ENCODE measurements at places on chromosomes 5 and 9. TPM values are rescaled to one million over a fixed set of nuclear protein-coding genes. Genes with fewer than 3 reads are reported as not detected.

Gene LRRC70
- polyA plus RNA-seq: 0.07 TPM

Gene PCDHGA6
- polyA plus RNA-seq: 4.3 TPM

Gene HK3
- polyA plus RNA-seq: not detected

Gene KCNIP1
- not detected for polyA plus RNA-seq

Gene IRGM
- polyA plus RNA-seq: not detected

Gene PLK2
- 21.7 TPM for polyA plus RNA-seq

Gene ZMAT2
- polyA plus RNA-seq: 23.4 TPM

- no peak for DNase-seq
Observed at GRCh38 chr9:32589083-32589723, 16.2 kb upstream of the NDUFB6 start.

GRCh38 chr5:99032234-99033013, 103.6 kb upstream of the CHD1 start:
- peak; percentile 36 for DNase-seq

DNA sequence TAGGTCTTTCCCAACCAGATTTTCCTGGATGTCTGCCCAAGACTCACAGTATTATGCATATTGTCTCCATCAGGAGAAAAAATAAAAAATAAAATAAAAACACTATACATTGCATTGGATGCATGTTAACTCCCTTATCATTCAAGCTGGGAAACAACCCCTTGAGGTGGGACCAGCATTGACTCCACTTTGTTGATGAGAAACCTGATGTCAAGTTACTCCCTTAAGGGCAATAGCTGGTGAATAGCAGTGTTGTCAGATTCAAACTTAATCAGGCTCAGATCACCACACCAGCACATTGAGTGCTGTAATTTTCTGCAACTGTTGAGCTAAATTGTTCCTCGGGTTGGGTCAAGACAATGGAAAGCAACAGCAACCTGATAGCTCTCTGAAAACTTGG, 264.0 kb upstream of the TRIM32 start:
- no peak for DNase-seq

DNA sequence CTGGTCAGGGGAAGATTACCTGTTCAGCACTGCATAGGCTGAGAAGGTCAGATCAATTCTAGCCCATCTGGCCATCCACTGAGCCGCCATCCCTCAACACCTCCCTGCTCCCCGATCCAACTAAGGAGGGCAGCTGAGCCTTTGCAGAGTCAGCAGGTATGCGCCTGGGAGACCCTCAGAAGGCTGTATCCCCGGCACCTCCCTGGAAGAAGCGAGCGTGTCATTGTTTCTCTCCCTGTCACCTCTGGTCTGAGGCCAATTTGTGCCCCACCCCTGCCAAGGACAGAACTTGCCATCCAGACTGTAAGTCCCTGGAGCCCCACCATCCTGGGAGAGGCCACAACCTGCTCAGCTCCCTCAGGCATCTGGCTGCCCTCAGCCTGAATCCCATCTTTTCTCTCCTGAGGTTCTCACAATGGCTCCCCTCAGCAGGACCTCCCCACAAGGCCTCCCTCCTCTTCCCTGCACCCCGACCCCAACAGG, 2.6 kb downstream of the CLTB start:
- no peak for DNase-seq

- peak; percentile 76 for DNase-seq
Observed at GRCh38 chr9:130845901-130846481, 10.9 kb downstream of the ABL1 start.

GRCh38 chr9:95070549-95071021, 246.9 kb downstream of the FANCC start:
- no peak for DNase-seq

DNA sequence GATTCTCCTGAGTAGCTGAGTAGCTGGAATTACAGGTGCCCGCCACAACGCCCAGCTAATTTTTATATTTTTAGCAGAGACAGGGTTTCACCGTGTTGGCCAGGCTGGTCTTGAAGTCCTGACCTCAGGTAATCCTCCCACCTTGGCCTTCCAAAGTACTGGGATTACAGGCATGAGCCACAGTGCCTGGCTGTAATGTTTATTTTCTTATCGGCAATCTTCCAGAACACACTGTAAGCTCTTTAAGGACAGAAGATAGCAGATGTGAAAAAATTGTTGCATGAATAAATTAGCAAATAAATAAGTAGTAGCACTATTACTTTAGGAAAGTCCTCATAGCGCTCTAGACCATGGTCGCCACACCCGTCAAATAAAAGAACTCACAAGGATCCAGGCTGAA, 100.5 kb downstream of the ENC1 start:
- no peak for DNase-seq

GRCh38 chr5:317086-317811, 4.3 kb upstream of the AHRR start:
- DNase-seq: no peak

DNA sequence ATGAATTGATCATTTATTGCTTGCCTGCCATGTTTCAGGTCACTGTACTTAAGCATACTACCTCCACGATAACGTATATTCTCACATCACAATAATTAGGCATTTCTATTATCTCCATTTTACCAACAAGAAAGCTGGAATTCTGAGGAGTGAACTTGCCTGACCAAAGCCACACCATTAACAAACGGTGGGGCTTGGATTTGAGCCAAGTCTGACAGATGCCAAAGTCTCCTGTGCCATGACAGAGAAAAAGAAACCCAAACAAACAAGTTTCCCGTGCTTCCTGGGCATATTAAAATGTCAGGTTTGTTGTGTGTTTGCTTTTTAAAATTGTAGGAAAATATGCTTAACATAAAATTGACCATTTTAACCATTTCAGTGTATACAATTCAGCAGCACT, 40.8 kb upstream of the KCNV2 start:
- DNase-seq: no peak

DNA sequence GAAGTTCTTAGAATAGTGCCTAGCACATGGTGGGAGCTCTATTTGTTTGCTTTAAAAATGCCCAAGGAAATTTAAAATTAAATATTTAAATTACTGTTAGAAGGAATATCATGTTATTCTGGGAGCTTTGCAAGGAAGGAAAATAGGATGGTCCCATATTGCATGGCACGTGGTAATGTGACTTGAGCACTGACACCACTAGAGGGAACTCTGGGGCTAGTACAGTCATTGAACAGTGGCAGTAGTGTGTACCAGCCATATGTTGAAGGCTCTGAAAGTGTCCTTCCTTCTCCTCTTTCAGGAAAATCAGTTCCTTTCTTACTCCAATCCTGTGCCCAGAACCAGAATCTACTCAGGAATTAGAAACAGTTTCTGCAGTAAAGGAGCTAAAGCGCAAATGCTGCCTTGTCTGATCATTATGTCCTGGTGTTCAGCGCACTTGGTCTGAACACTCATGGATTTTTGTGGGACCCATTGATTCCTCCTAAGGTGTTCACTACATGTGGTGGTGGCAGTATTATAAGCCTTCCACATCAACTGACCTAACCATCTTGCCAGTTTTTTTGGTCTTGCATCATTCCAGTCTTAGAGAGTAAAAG, 54.1 kb downstream of the GDA start:
- DNase-seq: no peak

- DNase-seq: no peak
Observed at GRCh38 chr5:179620703-179621350, 2.6 kb downstream of the HNRNPH1 start.

Measured in BJ (cell line).